ENCODE measurements at places on chromosomes 3 and 15.
A peak's percentile ranks its signal among the peaks of the same experiment; 100 is the strongest.

GRCh38 chr3:128466840-128467541 lies at the start of gene DNAJB8:
Gene DNAJB8, minus strand, starts transcription at chr3:128466890. Its CDS starts 3,645 bp downstream, at chr3:128463245.
- DNase-seq, result no peak

- DNase-seq, result no peak
Observed at GRCh38 chr3:82707035-82707434, 945.6 kb upstream of the GBE1 start.

DNA sequence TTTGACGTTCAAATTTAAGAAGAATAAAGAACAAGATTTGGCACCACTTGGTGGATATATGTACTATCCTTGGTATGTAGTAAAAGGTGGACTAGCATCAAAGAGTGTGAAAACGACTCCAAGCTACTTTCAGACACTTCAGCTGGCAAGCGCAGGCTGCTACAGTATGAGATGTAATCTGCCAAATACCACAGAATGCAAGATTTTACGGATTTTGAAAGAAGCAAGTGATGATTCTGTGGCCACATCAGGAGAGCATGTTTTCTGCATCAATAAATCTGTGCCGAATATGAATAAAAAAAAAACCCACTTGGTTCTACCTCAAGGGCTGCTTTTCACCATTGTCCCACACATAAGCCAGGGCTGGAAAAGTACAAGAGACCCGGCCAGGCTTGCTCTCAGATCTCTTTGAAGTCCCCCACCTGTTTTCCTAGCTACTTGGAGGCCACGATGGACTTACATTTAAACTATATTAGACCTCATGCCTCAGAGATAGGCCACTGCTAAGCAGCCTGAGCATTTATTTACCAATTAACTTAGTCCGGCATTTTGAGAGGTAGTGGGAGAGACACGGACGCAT lies 37.4 kb downstream of the MYO1E start:
- no peak for DNase-seq

DNA sequence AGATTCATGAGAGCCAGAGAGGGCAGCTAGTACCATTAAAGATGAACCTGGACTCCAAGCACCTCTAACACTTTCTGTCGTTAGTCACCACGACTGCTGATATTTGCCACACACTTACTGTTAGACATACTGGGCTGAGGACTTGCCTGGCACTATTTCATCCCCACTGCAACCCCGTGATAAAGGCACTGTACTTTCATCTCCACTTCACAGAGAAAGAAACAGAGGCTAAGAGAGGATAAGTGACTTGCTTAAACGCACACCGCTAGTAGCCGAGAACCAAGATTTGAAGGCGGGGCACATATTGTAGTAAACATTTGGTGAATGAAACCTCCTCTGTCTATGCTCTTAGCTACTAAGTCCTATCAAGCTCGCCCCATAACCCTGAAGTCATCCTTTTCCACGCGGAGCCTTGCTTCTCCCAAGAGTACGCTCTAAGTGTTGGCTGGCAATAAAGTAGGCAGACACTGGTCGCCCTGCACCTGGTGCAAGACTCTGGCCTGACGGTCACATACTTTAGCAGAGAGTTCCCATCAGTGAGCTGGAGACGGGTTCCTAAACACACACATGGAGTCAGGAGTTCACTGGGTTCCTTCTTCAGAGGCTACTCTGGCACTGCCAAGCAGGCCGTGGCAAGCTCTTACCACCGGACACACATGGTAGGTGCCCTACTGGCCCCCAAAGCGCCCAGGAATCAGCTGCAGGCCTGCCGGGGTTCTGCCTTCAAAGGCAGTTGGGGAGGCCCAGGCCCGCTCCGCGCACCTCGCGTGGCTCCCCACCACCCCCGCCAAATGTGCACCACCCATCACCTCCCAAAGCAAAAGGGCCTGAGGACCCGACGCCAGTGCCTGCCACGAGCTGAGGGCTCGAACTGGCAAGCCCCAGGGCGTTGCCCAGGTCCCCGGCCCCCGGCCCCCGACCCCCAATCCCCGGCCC lies 951 bp downstream of the POMGNT2 start:
- DNase-seq, result peak; percentile 2

DNA sequence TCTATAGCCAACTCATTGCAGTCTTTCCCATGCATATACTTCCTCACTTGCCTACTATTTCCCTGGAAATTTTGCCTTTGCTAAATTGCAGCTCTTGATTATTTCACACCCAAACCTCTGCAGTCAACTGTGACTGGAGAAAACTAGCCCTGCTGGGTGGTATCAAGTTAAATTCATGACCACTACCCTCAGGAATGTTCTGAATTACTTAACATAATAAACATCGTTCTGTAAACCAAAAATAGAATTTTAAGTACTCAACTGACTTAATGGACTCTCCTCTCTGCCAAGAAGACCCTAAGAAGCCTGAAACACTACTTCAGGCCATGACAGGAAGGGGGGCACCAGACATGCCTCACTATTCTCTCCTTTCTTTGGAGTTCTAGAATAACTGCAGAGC lies 1278.0 kb upstream of the GBE1 start:
- DNase-seq, result no peak

DNA sequence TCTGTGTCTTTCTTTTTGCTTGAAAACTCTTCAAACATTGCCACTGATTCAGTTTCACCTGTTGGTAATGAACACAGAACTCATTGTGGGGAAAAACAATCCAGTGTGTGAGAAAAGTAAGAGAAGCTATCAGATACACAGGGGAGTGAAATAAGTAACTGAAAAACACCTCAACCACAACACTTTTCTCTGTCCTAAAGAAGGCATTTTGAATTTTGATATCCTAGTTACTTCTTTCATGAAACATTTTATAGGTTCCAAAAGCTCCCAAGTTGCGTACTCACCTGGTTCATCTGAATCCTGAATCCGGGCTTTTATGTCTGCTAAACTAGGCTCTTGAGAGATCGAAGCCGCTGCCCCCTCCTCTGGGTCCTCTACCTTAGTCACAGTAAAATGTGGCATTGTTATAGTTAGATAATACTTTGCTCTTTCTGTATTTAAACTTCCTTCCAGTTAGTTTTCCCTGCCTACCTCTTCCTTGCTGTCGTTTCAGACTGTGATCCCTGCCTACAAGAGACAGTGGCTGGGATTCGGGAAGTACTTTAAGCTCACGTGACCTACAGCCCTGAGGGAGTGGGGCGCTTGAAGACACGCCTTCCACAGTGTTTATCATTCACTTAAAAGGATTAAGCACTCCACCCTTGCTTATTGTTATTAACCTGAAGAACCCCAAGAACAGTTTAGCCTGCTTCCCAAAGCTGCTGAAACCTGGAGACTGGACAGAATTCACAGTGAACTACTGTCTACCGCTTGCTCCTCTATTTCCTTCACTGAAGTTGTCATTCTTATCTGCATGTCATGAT lies 19.1 kb downstream of the SLC12A6 start:
- DNase-seq, result no peak

DNA sequence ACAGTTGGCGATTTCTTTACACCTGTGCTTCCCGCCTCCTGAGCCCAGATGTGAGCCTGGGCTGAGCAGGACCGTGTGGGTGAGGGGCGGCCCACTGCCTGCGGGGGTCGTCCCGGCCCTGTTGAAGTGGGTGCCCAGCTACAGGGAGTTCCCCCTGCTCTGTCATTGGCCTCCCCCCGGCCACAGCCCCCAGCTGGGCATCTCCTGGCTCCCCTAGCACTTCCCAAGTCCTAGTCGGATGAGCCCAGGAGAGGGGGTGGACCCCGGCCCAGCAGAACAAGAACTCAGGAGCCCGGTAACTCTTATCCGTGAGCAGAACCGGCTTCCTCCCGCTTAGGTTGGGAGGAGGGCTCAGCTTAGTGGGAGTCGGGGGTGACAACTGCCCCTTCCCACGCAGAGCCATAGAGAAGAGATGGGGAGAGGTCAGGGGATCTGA lies 757 bp downstream of the PAQR5 start:
- no peak for DNase-seq

- DNase-seq, result no peak
Observed at GRCh38 chr15:64535460-64536243, 75.3 kb downstream of the ZNF609 start.

- DNase-seq, result no peak
Observed at GRCh38 chr15:93716615-93717231, 514.6 kb upstream of the MCTP2 start.

- DNase-seq, result no peak
Observed at GRCh38 chr3:117192888-117193287, 483.3 kb downstream of the TUSC7 start.

DNA sequence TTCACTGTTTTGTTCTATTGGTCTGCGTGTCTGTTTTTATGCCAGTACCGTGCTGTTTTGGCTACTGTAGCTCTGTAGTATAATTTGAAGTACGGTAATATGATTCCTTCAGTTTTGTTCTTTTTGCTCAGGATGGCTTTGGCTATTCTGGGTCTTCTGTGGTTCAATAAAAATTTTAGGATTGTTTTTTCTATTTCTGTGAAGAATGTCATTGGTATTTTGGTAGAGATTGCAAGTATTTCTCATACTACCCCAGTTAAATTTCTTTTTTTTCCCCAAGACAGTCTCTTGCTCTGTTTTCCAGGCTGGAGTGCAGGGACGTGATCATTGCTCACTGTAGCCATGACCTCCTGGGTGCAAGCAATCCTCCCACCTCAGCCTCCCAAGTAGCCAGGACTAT lies 53.4 kb downstream of the STARD9 start:
- no peak for DNase-seq

DNA sequence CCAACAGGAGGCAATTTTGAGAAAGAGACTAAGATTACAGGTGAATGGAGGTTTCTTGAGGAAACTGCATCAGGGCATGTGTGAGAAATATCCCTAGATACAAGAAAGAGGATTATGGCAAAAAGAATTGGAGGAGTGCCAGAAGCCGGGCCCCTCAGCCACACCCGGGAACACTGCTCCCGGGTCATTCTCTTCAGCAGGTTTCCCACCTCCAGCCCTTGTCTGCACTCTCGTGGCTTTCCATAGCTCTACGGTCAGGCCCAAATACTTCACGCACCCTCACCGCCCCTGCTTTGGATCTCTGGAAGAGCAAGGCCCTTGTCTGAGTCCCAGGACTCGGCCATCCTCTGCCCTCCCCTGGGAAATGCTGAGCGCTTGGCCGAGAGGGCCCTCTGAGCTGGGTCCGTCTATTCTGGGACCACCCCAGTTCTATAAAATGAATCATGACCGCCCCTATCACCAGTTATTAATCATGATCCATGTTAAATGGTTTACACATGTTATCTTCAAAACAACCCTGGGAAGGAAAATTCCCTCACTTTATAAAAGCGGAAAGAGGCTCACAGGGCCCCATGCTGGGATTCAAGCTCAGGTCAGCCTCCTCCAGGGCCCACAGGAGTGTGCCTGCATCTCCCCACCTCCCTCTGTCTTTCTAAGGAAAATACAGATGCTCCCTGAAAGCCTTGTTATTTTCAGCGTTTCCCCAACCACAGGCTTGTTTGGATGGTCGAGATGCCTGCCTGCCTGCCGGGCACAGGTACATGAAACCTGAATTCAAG lies 38.8 kb upstream of the SPTBN5 start:
- no peak for DNase-seq

GRCh38 chr3:169661361-169662131 lies 2.0 kb downstream of the MECOM start:
- no peak for DNase-seq

GRCh38 chr15:85386261-85386660 lies 5.9 kb downstream of the AKAP13 start:
- no peak for DNase-seq

DNA sequence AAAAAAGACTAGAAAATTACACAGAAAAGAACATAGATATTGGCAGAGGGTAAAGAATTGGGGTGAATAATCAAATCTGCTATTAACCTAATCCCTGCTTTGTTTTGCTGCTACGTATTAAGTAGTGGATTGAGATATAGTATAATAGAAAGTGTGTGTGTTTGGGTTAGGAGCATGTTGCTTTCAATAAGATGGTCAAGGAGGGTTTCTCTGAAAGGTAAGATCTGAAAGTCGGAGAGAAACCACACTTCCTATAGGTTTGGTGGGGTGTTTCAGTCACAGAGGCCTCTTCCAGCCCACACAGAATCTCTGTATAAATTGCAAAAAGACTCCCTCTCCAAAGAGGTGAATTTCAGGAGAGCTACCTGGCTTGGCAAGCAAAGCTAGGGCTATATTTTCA lies 345.7 kb upstream of the SATB1 start:
- DNase-seq, result no peak

DNA sequence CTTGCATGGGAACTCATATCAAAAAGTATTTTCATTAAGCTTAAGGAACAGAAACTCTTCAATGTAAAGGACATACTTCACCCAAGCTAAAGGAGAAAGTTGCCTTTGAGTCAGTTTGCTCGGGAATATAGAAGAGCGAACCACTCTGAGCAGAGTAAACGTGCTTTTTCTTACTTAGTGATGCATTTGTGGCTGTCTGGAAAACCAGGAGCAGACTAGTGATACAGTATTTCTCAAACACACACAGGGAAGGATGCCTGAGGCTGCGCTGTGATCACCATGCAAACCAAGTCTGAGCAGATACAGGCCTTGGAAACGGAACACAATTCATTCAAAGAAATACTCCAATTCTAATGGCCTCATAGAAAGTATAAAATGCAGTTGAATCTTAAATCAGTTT lies 121.0 kb upstream of the CDIN1 start:
- no peak for DNase-seq

GRCh38 chr3:66593978-66594377 lies 93.2 kb upstream of the LRIG1 start:
- no peak for DNase-seq

- DNase-seq, result peak; percentile 23
Observed at GRCh38 chr15:92655178-92655995, at the start of gene FAM174B. Gene FAM174B, minus strand, starts transcription at chr15:92655775.

- no peak for DNase-seq
Observed at GRCh38 chr3:45940004-45940780, 3.1 kb upstream of the CXCR6 start.

DNA sequence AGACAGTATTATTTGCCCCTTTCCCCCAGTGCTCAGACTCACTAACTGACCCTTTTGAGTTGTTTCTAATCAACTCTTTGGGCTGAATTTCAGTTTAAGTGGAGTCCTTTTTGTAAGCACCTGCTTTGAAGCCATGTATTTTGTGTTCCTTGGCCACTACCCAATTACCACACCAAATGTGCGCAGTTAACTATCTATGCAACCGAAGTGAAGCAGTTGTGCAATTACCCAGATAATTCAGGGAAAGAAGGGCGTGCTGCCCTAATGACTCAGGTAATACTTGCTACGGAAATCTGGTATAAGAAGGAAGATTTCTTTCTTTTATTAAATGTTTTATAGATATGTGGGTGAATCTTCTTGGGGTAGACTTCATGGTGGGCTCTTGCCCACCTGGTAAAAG lies 371.9 kb upstream of the TBL1XR1 start:
- no peak for DNase-seq

DNA sequence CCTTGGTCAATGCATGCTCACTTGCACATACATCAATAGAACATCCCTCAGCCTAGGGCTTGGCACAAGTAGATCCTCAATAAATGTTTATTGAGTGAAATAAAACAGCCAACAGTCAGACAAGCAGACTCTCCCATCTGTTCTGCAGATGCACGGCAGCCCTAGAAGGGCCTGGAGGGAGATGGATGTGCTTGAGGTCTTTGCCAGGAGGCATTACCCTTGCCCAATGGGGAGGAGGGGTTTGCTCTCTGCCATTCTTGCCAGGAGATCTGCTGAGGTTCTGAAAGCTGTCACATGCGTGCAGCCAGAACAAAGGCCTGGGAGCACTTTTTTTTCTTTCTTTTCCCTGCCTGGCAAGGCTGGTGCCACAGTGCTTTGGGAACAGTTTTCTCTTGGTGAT lies 349.3 kb upstream of the THRB start:
- no peak for DNase-seq

GRCh38 chr15:96325541-96326327 lies 4.8 kb upstream of the NR2F2 start:
- DNase-seq, result no peak

All from stimulated activated CD4-positive, alpha-beta T cell treated with anti-CD3 and anti-CD28 coated beads, Interleukin-4, amount 100 ng/mL, for 48 hours (primary cell).